NCI-H187 treated with DMSO at 0.1 percent for 48 hours (cell line): ENCODE measurements at places on chromosomes 3 and 15.

GRCh38 chr3:67937498-67938118 lies 283.2 kb upstream of the SUCLG2 start:
- DNase-seq, result no peak

DNA sequence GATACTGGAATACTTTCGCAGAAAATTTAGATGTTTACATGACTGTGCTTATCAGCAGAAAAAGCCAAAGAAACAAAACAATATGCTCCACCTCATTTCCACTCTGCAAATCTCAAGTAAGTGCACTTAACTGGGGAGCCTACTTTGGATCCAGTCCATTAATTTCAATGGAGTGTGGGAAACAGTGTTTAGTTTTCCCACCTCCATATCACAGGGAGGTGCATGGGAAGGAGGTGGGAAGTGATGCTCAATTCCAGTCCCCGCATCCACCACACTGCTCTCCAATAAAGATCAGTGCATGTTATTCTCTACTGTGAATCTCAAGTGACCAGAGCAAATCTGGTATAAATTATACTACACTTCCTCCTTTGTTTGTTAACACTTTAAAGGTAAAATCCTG lies 2.9 kb downstream of the NEDD4 start:
- DNase-seq, result peak; percentile 27

DNA sequence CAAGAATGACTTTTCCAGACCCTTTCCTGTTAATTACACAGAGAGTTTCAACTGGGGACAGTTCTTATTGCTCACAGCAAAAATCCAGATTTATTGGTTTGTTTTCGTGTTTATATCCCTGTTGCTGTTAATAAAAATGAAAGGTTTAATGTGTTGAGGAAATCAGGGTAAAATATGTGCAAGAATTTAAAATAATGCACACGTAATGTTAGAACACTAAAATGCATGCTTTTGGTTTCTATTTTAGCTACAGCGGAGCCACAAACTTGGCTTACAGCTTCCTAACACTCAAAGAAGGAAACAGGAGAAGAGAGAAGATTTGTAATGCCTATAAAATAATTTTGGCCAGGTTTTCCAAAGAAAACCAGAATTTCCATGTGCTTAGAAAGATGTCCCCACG lies 62.7 kb downstream of the CASR start:
- no peak for DNase-seq

GRCh38 chr15:28107111-28107903 lies 8.2 kb upstream of the OCA2 start:
- no peak for DNase-seq

DNA sequence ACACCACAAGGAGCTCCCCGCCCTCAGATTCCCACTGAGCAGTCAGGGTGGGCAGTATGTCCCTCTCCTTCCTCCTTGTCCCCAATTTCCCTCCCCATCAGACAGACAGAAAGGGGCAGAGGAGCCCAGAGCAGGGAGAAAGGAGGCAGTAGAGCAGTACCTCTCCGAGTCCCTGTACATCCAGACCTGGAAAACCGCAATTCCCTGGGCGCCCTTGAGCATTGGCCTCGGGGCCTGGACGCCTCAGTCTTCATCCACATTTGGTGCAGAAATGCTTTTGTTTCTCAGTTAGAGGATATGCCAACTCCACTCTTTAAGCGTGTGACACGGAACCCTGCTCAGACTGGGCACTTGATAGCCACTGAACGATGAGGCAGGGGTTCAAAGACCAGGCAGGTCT lies 5.9 kb downstream of the ISG20 start:
- DNase-seq, result no peak

- DNase-seq, result no peak
Observed at GRCh38 chr3:52874160-52874701, 23.1 kb downstream of the STIMATE start.

GRCh38 chr15:40441565-40442531 lies 1.1 kb downstream of the BAHD1 start:
- DNase-seq, result no peak

GRCh38 chr3:175386630-175387029 lies 527.5 kb downstream of the NAALADL2 start:
- DNase-seq, result no peak

GRCh38 chr3:177431525-177432176 lies 234.4 kb upstream of the TBL1XR1 start:
- DNase-seq, result peak; percentile 20

DNA sequence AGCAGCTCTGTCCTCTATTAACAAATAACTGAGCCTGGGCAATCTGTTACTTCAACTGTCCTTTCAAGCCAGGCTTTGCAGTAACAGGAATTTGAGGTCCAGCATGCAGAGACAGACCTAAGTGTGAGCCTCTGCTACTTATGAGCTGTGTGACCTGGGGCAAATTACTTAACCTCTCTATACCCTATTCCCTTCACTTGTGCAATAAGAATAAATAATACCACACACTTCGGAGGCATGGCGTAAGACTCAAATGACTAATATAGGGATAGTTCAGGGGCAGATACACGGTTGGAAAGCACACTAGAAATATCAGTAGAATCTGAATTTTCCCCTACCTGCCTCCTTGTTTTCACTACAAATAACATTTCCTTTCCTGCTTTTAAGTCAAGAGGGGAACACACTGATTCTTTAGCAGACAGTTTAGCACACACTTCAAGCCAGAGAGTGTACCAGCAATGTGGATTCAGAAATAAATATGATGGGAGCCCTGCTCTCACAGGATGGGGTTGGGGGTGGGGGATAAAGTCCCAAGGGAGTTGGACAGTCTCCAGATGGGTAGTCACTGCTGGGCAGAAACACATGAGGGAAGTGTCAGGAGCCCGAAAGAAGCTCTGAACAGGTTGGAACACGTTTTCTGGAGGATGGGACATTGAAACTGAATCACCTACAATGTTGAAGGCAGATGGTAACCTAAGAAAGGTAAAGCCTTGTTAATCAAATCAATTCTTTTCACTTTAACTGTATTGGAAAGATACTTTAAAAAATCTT lies 61.8 kb upstream of the RBP1 start:
- DNase-seq, result no peak

DNA sequence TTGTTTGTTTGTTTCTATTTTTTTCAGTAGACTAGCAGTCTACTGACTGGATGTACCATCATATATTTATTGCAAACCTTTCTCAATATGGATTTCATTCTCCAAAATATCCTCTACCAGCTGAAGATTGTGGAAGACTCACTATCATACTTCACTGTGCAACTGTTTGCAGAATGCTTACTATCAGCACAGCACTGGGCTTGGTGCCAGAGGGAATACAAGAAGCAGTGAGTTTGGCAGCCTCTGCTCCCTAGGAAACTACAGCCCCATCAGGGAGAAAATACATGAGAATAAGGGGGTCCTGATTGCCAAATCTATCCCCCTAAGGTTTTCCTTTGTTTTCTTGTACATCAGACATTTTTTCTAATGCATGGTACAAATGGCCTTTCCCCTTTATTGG lies 27.5 kb downstream of the AQP9 start:
- no peak for DNase-seq

- no peak for DNase-seq
Observed at GRCh38 chr3:197504641-197505121, 51.1 kb downstream of the BDH1 start.

DNA sequence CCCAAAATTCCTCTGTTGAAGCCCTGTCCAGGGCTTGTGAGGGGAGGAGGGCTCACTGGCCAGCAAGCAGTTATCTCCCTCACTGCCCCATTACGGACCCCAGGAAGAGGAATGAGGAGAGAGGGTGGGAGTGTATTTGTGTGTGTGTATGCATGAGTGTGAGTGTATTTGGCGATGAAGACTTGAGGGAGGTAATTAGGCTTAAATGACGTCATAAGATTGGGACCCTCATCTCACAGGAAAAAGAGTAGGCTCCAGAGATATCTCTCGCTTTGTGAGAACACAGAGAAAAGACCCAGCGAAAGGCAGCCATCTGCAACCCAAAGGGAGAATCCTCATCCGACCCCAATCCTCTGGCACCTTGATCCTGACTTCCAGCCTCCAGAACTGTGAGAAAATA lies 32.2 kb downstream of the ADCY5 start:
- no peak for DNase-seq

DNA sequence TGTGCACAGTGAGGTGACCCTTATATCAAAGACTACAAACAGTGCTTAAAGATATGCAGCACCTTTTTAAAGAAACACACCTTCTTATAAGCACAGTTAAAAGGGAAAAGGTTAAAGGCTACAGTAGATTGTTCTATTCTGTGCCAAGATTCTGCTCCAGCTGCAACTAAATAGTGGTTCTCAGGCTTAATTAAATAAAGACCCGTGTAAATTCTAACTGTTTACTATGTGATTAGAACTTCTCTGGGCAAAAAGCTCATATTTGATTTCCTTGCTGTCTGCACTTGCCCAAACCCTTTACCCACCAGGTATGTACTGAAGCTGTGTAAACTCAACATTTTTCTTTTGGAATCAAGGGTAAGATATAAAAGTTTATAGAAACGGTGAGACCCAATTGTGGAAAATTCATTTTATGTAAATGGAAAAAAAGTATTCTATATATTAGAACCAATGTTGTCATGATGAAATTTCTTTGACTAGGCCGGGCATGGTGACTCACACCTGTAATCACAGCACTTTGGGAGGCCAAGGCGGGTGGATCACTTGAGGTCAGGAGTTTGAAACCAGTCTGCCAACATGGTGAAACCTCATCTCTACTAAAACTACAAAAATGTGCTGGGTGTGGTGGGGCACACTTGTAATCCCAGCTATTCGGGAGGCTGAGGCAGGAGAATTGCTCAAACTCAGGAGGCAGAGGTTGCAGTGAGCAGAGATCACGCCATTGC lies 230.6 kb downstream of the MECOM start:
- no peak for DNase-seq

DNA sequence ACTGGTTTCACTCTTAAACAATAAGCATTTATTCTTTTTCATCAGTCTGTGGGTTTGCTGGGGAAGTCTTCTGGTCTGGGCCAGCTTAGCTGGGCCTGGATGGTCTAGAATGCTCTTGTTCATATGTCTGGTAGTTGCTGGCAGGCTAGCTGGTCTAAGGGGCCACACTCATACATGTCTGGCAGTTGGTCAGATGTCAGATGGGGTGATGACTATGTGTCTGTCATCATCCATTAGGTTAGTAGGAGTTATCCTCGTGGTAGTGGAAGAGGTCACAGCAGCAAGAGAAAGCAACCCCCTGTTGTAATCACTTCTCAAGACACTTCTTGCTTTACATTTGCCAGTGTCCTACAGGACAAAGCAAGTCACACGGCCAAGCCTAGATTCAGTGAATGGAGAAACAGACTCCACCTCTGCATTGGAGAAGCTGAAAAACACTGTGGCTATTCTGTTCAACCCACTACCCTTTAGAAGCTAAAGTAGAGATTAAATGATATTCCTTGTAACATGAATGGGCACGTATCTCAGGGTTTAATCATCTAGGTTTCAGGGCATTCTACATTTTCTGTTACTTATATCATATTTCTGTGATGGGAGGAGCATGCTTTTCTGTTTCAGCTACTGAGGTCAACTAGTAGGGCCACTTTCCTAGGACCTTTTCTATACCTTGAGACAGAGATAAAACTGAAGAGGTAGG lies 5.5 kb upstream of the ARID3B start:
- DNase-seq, result no peak

DNA sequence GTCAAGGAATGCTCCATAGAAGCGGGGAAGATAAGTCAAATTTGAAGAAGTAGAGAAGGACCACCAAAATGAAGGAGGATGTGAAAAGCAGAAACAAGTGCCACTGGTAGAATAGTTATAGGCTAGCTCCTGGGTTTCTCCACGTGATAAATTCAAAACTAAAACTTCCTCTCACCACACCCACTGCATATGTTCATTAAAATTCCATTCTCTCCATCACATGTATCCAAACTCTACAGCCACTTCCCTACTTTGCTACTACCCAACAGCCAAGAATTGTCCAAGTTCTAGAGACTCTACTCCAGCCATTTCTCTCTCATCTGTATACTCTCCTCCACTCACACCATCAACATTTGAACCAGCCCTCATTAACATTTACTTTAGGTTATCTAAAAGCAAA lies 60.5 kb downstream of the COL8A1 start:
- no peak for DNase-seq

DNA sequence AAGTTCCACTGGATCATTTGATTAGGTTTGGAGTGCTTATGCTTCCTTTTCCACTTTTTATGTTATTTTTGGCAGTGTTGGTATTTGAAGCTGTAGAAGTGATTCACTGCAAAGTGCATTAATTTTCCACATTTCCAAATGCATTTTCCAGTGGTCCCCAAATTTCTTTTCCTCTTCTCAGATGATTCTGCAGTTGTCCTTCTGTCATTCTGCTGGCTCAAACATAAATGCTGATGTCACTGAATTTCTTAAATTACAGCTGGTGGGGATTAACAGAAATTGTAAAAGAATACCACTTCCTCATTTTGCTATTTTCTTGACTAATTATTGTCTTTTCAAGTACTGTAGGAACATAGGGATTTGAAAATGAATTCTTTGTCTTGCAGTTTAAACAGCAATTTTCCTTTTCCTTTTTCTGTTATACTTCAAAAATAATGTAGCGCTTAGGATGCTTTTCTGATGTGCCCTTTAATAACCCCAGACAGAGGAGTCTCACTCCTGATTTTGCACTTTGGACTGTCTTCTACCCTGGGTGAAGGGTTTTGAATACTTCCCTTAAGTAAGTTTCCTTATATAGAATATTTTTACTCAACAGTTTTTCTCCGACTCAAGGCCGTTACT lies 25.0 kb downstream of the MITF start:
- no peak for DNase-seq

- no peak for DNase-seq
Observed at GRCh38 chr15:78988361-78988911, 43.6 kb upstream of the CTSH start.

- DNase-seq, result no peak
Observed at GRCh38 chr15:49430046-49430445, 7.0 kb downstream of the FGF7 start.

- DNase-seq, result no peak
Observed at GRCh38 chr3:196707566-196707965, 4.5 kb downstream of the CEP19 start.

DNA sequence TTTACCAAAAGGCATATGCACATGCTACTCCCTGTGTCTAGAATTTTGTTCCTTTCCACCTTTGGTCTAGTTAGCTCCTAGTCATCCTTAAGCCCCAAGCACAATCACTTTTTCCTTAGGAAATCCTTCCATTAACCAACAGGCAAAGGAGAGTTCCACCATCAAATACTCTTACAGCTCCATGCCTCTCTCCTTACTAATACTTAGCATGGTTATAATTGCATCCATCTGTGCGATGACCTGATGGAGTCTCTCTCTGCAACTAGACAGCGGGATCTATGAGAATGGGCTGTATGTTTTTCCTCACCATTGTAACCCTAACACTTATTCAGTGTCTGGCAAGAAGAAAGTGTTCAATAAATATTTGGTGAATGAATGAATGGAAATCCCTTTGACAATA lies 69.3 kb upstream of the SMAD3 start:
- no peak for DNase-seq
